NCI-H2029 (cell line): ENCODE measurements at places on chromosomes 4 and X.

DNA sequence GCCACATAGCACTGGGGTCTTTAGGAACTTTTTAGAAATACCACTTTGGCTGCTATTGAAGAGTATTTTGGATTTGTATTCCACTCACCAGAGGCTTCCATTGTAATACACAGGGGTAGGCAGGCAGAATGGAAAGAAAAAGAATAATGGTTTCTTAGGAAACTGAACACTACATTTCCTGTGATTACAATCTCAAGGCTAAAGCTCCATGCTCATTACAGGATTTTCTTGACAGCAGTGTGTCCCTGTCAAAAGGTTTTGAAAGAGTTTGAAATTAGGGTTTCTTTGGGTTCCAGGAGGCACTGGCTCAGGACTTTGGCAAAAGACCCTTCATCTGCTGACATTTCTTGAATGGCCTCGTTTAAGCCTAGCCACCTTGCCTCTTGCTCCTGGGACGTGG, 74.8 kb upstream of the STIM2 start:
- DNase-seq, result no peak

DNA sequence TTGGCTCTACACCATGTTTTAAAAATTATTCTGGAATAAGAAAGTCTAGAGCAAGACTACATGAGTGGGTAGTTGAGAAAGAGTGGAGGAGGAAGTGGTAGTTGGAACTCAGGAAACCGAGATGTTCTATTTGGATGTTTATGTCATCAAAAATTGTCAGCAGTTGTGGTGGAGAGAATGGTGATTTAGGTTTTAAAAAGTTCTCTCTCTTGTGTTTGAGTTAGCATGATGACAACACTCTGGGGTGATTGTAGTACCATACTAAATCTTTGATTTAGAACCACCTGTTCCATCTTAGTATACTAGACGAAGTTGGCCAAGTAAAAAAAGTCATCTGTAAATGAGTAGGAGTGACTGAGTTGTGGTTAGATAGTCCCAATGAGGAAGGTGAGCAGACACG, 40.7 kb downstream of the KLHL2 start:
- no peak for DNase-seq

GRCh38 chrX:68832101-68832416, 3.2 kb downstream of the EFNB1 start:
- no peak for DNase-seq

GRCh38 chr4:4888695-4889094, 29.2 kb downstream of the MSX1 start:
- no peak for DNase-seq

- DNase-seq, result no peak
Measured at GRCh38 chr4:82621251-82621650, 59.5 kb upstream of the TMEM150C start.

- no peak for DNase-seq
Measured at GRCh38 chrX:136198678-136199243, 51.4 kb downstream of the FHL1 start.

GRCh38 chr4:15778289-15779241, at the start of gene CD38:
Gene CD38, plus strand, starts transcription at chr4:15778328. Its CDS starts 87 bp downstream, at chr4:15778415.
- no peak for DNase-seq

DNA sequence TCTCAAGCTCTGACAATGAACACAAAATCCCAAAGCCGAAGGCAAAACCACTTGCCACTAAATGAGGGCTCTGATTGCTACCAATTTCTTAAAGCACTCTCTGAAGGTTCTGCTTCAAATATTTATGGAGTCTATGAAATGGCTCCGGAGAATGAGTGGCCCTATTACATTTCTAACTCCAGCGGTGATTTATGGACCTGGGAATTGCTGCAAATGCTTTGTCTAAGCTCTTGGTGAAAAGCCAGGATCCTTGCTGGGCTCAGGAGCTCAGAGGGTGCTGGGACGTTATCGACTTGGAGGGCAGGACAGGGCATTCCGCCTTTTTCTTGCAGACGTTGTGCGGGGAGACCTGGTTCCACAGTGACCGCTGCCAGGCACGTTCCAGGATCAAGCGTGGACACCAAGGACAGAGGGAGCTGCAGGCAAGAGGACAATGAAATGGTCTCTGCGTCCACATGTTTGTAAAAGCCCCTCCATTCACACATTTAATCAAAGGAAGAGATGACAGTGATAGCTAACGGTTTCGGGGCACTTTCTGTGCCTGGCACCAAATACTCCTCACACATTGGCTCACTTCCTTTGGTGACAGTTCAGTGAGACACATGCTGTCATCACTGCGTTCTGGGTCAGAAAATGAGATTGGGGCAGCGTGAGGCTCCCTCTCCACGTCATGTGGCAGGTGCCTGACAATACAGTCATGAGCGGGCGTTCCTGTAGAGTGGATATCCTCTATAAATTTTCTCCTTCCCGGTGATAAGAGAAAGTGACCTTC, 58.8 kb downstream of the C4orf50 start:
- DNase-seq, result no peak

DNA sequence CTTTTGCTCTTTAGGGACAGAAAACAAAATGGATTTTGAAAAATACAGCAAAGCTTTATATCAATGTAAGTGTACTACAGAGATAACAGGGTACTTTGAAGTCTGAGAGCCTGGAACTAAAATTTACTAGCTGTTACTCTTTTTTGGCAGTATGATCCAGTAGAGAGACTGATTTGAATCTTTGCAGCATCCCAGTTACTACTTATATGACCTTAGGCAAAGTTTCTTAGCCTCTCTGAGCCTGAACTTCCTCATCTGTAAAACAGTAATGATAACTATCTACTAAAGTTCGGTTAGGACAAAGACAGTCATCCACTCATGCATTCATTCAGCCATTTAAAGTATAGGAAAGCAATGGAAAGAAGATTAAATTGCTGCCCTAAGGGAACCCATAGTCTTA, 10.1 kb downstream of the BRWD3 start:
- no peak for DNase-seq

DNA sequence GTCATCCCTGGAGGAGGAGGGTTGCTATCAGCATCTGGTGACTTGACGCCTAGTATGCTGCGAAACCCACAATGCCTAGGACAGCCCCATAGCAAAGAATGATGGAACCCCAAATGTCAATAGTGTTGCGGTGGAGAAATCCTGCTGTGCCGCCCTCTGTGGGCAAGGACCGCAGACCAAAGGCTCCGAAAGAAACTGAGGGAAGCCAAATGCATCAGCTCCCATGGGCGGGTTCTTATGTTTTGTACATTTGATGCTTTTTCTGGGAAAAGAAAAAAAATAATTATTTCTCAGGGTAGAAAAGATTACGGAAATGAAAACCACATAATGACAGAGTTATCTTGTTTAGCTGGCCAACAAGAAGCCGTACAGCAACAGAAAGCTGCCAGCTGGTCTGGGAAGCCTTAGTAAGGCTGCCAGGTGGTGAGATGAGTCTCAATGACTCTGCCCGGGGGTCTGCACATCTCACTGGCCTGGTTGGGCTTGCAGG, 95.0 kb upstream of the TBL1X start:
- DNase-seq, result no peak

DNA sequence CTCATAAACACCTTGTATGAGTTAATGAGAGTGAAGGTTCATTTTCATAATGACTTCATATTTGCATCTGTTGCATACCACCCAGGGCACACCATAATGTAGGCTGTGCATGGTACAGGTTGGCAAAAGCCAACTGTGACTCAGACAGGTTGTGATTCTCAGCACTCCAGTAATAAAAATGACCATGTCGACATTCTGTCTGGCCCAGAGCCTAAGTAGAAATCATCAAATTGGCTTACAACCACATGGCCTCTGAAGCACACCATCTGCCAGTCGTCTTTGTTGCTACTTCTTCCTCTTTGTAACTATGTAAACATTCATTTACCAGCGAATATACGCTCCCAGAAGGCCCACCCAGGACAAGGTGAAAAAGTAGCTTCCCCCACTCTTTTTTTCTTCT, 459.5 kb downstream of the GASK1B start:
- DNase-seq, result peak; percentile 45

- no peak for DNase-seq
Measured at GRCh38 chr4:14386196-14386595, 616.1 kb upstream of the CPEB2 start.

GRCh38 chrX:16039834-16040233, 83.5 kb upstream of the GRPR start:
- DNase-seq, result no peak

DNA sequence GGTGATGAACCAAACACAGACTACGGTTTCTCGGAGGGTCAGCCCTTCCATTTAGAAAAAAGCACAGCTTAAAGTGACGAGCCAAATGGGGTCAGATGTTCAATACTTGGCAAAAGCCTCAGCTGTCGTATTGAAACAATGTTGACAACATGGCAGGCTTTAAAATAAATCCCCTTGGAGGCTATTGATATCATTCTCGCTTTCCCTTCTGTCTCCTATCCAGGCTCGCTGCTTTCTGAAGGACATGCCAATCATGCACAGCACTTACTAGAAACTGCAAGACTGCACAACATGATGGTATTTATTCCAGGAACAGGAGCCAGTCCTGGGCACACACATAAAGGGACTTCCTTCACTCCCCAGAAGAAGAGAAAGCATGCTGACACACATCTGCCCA, 137.9 kb downstream of the SLC7A11 start:
- no peak for DNase-seq

DNA sequence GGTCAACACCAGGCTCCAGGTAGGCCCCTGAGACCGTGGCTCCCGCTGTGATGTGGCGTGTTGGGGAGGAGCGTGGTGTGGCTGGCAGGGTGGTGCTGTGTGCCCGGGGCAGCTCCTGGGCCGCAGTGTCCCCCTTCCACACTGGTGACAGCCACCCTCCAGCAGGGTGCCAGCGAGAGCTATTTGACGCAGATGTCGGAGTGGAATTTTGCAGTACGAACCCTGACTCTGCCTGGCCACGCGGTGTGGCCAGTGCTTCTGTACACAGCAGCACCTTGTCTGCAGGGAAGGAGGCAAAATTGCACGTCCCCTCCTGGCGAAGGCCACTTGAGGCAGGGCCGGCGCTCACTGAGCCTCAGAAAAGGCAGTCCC, 53.2 kb downstream of the CPZ start:
- DNase-seq, result no peak

DNA sequence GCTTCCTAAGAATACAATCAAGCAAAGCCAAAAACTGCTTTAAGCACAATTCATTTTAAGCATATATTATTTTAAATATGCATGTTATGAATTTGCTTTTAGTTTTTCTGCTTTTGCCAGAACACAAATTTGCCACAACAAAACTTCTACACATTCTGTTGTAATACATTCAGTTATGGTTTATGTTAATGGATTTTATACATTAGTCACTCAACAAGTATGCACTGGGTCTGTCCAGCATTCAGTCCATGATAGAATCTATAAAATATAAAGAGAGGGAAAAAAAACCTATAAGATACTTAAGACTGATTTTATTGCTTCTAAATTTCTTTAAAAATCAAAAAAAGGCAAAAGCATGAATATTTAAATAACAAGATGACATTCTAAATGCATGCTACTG, 22.2 kb downstream of the IQCM start:
- DNase-seq, result no peak

DNA sequence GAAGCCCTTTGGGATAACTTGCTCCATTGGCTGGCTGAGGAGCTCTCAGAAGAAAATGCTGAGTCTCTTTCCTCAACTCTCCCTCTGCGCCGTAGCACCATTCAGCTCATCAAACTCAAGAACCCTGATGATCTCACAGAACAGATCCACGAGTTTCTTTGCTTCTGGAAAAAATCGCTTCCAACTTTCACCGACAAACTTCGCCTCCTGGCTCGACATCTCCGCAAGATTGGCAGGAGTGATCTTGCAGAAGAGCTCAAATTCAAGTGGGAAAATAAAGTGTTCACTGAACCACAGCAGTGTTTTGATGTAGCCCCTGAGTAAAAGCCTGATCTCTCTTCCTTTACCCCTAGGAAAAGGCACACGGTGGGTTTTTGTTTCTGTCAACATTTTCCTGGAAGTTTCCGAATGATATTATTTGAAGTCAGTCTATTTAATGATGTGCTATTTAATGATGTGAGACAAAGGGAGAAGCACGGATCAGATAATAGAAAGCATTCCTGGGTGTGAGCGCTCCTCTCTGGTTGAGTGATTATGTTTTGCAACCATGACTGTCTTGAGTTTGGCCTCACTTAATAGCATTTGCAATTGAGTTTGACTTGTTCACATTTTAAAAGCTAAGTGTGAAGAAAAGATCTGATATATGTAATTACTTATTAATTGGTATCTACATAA, 62.2 kb downstream of the DTHD1 start:
- no peak for DNase-seq

GRCh38 chr4:90002441-90003062, 107.9 kb downstream of the MMRN1 start:
- peak; percentile 73 for DNase-seq

- no peak for DNase-seq
Measured at GRCh38 chrX:9525511-9526248, 60.8 kb downstream of the TBL1X start.

DNA sequence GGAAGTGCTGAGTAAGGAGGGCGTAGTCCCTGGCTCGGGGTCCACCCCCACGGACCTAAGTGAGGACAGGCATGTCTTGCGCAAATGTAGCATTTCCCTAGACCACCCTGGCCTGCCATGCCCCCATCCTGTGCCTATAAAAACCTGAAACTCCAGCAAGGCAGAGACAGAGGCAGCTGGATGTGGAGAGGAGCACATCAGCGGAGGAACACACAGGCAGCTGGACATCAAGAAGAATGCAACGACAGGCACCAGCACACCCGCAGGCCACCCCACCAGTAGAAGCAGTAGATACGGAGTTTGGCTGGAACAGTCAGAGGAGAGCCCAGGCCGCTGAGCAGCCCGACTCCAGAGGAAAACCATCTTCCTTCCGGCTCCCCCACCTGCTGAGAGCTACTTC, 345.9 kb downstream of the FSTL5 start:
- DNase-seq, result no peak

- no peak for DNase-seq
Measured at GRCh38 chrX:150203248-150203645, 159.9 kb upstream of the MAMLD1 start.

GRCh38 chrX:110241816-110242215, 76.1 kb downstream of the AMMECR1 start:
- DNase-seq, result no peak

GRCh38 chr4:182812916-182813315, 104.3 kb downstream of the DCTD start:
- DNase-seq, result no peak

DNA sequence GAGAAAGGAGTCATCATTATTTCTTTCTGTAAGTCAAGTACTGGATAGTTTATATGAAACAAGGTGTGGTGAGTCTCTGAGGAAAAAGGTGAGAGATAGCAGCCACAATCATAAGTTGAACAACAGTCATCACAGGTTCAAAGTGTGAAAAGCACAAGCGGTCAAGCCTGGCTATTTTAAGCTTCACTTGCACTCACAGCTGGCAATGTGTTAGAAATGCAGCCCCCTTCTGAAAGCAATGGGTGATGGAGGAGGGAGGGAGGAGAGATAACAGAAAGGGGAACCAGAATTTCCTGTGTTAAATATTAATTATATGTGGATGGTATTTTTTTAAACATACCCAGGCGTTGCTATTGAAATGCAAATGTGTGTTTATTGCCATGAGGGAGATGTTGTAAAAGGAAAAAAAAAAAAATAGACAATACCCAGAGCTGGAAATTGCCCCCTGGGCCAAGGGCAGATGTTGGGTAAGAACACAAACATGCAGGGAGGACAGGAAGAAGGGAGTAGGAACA, 26.9 kb upstream of the BMP3 start:
- no peak for DNase-seq

GRCh38 chrX:136318156-136318555, 17.4 kb downstream of the ADGRG4 start:
- no peak for DNase-seq

- no peak for DNase-seq
Measured at GRCh38 chr4:8919651-8920288, 48.1 kb upstream of the HMX1 start.
